Esophagus mucosa (tissue), 1 donor: ENCODE measurements at places on chromosomes 5 and 9. TPM values are rescaled to one million over a fixed set of nuclear protein-coding genes. Genes with fewer than 3 reads are reported as not detected.

GRCh38 chr9:87080512-87081264 lies 133.4 kb upstream of the GAS1 start:
- no peak for ATAC-seq

DNA sequence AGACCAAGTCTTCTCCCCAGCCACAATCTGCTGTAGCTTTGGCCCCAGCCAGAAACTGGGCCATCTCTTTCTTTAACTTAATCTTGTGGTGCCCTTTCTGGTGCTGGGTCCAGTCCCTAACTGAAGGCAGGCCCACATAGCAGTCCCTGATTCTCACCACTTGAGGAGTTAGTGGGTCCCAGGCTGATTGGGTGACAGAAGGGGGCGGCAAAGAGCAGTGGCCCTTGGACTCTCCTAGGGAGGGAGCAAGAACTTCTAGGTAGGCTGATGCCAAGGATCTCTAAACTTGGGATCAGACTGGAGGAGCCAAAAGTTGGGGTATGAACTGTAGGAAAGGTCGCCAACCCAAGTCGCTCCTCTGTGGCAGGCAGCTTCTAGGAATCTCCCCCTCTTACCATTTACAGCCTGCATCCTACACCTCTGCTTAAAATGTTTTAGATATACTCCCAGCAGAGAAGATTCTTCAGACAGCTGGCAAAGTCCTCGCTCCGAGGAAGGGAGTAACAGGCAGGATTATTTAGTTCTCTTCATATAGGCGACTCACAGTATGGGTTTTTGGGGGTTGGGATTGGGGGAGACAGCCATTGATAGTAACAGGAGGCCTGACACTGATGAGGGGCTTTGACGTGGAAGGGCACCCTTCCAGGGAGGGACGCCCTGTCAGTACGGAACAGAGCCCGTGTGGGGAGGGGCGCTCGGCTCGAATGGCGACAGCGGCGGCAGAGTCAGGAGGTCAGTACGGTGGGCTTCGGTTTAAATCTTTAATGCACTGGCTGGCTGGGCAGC lies 2.0 kb upstream of the CCL27 start:
- ATAC-seq, result peak; percentile 44

DNA sequence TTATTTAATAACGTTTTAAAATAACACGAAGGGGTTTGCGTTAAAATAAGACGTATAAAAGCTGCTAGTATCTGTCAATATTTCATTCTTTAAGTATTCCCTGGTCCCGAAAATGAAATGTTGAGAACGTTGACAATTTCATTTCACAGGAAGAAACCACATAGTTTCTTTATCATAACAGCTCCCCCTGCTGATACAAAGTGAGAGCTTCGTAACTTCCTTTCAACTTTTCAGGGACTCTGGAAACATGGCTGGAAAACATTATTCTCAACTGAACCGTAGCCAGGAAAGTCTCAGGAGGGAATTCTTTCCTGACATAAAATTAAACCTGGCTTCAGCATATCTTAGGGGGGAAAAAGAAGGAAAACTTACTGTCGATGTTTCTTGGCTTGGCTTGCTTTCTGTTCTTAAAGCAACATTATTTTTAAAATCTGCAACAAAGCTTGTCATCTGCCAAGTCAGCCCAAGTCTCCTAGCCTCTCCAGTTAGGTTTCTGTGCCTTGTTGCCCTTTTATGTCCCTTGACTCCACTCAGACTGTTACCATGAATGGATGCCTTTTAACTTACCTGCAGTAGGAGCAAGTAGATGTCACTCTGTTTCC lies 122.9 kb upstream of the DAB2 start:
- peak; percentile 31 for ATAC-seq

GRCh38 chr9:83468821-83469220 lies 69.4 kb downstream of the FRMD3 start:
- ATAC-seq, result no peak

- no peak for ATAC-seq
Measured at GRCh38 chr5:174744896-174745295, 20.5 kb downstream of the MSX2 start.

GRCh38 chr5:54580997-54581811 lies 63.6 kb downstream of the SNX18 start:
- ATAC-seq, result no peak

- ATAC-seq, result no peak
Measured at GRCh38 chr5:79640571-79641055, 28.4 kb downstream of the TENT2 start.

- ATAC-seq, result no peak
Measured at GRCh38 chr5:63959177-63959982, 2.9 kb downstream of the HTR1A start.

DNA sequence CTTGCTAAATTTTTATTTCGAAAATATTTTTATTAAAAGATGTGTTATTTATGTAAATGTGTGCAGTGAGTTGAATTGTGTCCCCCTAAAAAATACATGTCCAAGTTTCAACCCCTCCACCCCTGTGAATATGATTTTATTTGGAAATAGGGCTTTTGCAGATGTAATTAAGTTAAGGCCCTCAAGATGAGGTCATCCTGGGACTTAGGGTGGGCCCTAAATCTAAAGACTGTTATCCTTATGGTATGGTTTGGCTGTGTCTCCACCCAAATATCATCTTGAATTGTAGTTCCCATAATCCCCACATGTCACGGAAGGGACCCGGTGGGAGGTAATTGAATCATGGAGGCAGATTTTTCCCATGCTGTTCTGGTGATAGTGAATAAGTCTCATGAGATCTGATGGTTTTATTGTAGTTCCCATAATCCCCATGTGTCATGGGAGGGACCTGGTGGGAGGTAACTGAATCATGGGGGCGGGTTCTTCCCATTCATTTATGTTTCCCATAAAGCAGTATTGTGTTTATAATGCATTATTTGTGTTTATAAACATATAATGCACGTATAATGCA lies 1.5 kb upstream of the TMED7 start:
- ATAC-seq, result no peak

DNA sequence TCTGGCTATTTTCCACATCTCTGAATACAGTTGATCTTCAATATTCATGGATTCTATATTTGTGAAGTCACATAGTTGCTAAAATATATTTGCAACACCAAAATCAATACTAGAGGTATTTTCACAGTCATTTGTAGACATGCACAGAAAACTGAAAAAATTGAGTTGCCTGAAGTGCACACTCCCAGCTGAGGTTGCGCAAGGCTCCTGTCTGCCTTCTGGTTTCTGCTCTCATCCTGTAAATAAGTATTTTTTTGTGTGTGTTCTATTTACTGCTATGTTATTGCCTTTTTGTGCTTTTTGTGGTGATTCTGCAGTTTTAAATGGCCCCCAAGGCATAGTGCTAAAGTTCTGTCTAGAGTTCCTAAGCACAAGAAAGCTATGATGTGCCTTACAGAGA lies 371.1 kb upstream of the GRAMD2B start:
- ATAC-seq, result no peak

DNA sequence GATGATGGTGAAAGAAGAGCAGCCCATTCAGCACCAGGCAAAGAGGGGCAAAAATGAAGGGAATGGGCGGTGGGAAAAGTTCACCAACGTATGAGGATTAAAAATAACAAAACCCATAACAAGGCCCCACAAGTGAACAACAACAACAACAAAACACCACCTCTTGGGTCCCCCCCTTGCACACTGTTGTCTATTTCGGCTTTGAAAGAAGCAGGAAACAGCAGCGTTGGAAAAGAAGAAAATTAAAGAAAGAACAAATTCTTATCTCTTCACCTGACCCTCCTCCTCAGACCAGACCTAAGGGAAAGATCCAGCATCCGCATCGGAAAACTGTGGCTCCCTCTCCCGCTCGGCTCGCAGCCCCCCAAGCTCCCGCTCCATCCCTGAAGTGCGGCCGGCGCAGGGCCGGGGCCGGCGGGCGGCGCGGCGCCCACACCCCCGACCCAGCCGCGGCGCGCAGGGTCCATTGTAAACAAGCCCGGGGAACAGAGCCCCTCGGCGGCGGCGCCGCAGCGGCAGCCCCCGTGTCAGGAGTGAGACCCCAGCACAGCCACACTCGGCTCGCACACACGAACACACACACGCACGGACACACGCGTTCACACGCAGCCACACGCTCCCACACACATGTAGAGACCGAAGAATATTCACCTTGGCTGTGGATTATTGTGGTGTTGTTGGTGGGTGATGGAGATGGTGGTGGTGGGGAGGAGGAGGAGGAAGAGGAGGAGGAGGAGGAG lies 535 bp downstream of the RFX3 start:
- no peak for ATAC-seq

DNA sequence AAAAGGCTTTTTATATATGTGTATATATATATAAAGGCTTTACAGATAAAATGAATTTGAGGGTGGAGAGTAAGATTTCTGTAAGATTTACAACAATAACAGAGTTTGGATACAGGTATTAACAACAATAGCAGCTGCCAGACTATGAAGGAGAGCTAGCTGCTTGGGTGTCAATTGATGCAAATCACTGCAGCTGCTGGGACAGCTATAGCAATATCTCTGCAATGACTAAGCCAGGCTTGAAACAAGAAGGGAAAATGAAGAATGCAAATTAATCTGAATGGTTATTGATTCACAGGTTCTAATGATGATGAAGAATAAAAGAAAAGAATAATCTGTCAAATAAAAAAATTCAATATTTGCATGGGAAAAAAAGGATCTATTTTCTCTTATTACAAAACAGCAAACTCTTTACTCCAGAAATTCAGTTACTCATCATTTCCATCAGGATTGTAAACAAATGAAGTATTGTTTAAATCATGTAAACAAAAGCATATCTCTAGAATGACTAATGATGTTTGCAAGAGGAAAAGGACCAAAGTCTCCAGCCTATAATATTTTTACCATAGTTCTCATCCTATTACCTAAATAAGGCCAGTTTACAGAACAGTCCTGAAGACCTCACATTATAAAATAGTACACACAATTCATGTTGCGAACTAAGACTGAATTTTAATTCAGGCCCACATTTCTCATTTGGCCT lies 219.0 kb downstream of the HTR1A start:
- ATAC-seq, result no peak

GRCh38 chr9:89177944-89178829 lies at the start of gene SHC3:
Gene SHC3, minus strand, starts transcription at chr9:89178818. Its CDS starts 358 bp downstream, at chr9:89178460.
- ATAC-seq, result no peak

DNA sequence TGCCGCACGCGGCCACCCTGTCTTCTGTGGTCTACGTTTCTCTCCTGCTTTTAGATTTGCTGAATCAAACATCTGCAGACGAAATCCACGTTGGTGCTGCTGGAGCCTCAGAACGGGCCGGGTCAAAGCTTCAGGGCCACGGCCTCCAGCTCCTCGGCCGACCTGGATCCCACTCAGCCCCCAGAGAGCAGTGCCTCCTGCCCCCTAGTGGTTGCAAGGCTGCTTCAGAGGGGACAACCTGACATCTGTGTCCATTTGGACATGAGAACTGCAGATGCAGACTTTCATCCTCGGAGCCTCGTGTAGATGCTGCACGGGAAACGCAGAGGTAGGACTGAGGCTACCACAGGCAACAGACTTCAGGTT lies 23.0 kb upstream of the SLC6A3 start:
- ATAC-seq, result no peak

DNA sequence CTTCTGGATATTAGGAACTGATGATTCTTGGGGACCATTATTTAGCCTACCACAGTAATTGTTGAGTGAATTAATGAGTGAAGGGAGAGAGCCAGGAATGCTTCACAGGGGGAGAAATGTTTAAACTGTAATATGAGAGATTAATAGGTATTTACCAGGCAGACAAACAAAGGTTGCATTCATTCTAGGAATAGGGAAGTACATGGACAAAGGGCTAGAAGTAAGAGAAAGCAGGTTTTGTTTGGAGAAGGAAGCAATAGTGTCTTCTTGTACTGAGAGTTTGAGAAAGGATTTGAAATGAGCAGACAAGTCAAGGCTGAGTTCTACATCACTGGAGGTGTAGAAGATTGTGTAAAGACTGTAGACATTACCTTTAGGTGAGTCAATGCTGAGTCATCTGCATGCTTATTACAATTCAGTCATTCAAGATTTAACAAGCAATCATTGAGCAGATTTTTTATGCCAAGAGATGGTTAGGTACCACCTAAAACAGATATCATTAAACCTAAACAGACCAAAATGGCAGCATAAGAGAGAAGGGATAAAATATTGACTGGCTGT lies 8.0 kb downstream of the TAF1L start:
- peak; percentile 98 for ATAC-seq

DNA sequence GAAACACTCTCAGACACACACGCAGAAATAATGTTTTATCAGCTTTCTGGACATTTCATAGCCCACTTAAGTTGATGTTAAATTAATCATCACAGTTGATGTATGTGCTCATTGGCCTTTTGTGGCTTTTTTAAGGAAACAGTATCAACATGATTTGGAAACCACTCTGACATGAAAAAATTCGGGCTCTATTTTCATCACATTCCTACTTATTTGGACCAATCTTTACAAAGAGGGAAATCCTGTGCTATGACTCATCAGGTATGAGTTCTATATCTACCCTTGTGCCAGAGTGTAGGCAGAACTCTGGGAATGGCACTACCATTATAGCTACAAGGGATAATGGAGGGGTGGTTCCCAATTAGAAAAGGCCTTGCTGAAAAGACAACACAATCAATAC lies 388.4 kb upstream of the PTGER4 start:
- no peak for ATAC-seq

GRCh38 chr5:25393256-25393655 lies 748.5 kb upstream of the CDH10 start:
- no peak for ATAC-seq

GRCh38 chr5:176836811-176837706 lies 26.7 kb downstream of the UNC5A start:
- ATAC-seq, result no peak

GRCh38 chr5:16712178-16712577 lies 95.4 kb upstream of the RETREG1 start:
- no peak for ATAC-seq

DNA sequence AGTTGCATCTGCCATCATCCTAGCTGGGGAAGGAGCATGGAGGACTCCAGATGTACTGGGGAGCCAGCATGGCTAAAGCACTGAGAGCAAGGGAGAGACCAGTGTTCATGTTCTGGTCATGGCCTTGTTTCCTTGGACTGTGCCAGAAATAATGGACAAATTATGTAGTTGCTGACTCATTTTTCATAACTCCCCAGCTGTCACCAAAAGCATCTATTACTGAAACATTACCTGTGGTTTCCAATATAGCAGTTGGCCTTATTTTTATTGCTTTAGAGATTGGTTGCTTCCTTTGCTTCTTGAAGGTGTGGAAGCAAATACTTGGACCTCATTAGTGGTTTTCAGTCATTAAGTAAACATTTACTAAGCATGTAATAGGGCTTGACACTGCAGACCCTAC lies 11.3 kb downstream of the RALGPS1 start:
- no peak for ATAC-seq

Gene FOCAD
- total RNA-seq, result 17.1 TPM

Gene CTXN3
- total RNA-seq, result 0.24 TPM

Gene ITGA2
- total RNA-seq, result 31.3 TPM

Gene CIZ1
- total RNA-seq, result 85.2 TPM

Gene CMBL
- total RNA-seq, result 4.5 TPM

Gene TMEM171
- 6.3 TPM for total RNA-seq

Gene FOXI1
- 0.16 TPM for total RNA-seq

Gene PCDHA10
- 0.08 TPM for total RNA-seq

Gene CRB2
- not detected for total RNA-seq

Gene CDH18
- total RNA-seq, result not detected
